ENCODE measurements at places on chromosomes 3 and 15.

- no peaks in the 10 kb centered on the region for H3K4me1 ChIP-seq
- peak; percentile 48 for DNase-seq
- H3K4me3 ChIP-seq: peak overlapping the region; percentile 7
These were observed 81.0 kb upstream of the BNC1 start for GRCh38 chr15:83365370-83365938.

GRCh38 chr15:64315216-64315615, 40.8 kb downstream of the CSNK1G1 start:
- no peaks in the 10 kb centered on the region for H3K27me3 ChIP-seq
- H3K4me3 ChIP-seq: no peak overlapping the region
- no peaks in the 10 kb centered on the region for H3K36me3 ChIP-seq
- DNase-seq: no peak
- no peak overlapping the region for H3K27ac ChIP-seq
- no peaks in the 10 kb centered on the region for H3K4me1 ChIP-seq

DNA sequence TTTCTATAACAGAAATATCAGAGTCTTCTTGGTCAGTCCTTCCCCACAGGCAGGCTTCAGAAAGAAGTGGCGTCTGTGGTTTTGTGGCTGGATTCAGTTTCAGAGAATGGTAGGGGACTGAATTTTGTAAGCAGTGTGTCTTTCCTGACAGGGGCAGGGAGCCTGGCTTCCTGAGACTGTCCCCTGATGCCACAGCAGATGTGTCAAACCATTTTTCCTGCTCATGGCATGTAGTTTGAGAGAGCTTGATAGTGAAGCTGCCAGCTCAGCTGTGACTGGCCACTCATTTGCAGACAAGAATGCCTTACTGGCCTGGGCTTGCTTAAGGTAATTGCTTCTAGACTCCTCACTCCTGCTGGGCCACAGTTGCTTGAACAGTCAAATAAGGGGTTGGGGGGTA, 26.4 kb downstream of the LARS2 start:
- DNase-seq: no peak
- peaks cover 2% of the 10 kb centered on the region for H3K36me3 ChIP-seq
- no peaks in the 10 kb centered on the region for H3K27me3 ChIP-seq

GRCh38 chr3:173214576-173214975, 73.5 kb upstream of the SPATA16 start:
- H3K27ac ChIP-seq: no peak overlapping the region
- H3K4me3 ChIP-seq: no peak overlapping the region
- H3K4me1 ChIP-seq: no peaks in the 10 kb centered on the region
- H3K27me3 ChIP-seq: no peaks in the 10 kb centered on the region
- peak; percentile 30 for DNase-seq

GRCh38 chr3:152858170-152858800, 23.4 kb downstream of the P2RY1 start:
- no peaks in the 10 kb centered on the region for H3K27me3 ChIP-seq
- H3K36me3 ChIP-seq: no peaks in the 10 kb centered on the region
- H3K4me3 ChIP-seq: no peak overlapping the region
- H3K4me1 ChIP-seq: no peaks in the 10 kb centered on the region
- no peak for DNase-seq

- no peaks in the 10 kb centered on the region for H3K4me1 ChIP-seq
- H3K27me3 ChIP-seq: no peaks in the 10 kb centered on the region
- H3K36me3 ChIP-seq: no peaks in the 10 kb centered on the region
- H3K4me3 ChIP-seq: no peak overlapping the region
- no peak for DNase-seq
These were observed 75.4 kb downstream of the CDC25A start for GRCh38 chr3:48112813-48113212.

DNA sequence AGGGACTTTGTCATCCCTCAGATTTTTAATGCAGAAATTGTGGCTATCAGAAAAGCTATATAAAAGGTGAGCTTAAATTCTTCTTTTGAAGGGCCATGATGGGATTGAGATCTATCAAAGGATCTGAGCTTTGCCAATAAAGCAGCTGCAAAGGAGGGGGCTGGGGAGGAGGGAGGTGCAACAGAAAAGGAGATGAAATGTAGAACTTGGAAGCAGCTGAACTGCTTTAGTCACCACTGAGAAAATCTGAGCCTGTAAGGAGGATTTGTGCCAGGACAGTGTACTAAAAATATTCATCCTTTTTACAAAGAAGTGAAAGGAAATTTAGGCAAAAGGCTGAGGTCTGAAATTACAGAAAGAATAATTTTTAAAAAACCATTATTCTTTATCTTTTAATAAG, 10.4 kb downstream of the TSPAN3 start:
- H3K36me3 ChIP-seq: no peaks in the 10 kb centered on the region
- no peak for DNase-seq
- no peaks in the 10 kb centered on the region for H3K27me3 ChIP-seq
- H3K4me1 ChIP-seq: no peaks in the 10 kb centered on the region
- no peak overlapping the region for H3K4me3 ChIP-seq

DNA sequence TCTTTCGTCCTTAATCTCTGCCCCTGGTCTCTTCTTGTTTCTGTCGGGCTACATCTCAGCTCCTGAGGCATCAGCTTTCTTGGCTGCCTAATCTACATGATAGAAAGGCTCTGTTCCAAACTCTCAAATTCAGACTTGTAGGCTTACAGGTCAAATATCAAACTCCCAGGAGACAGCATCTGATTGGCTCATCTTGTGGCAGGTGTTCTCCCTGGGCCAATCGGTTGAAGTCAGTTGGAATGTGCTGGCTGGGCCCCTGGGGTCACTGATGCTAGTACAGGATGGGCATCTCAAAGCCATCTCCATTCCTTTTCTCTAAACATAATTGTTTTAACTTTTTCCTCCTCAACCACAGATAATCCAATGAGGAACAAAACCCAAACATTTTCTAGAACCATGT, 198.7 kb downstream of the CNTN3 start:
- H3K4me3 ChIP-seq: no peak overlapping the region
- no peaks in the 10 kb centered on the region for H3K36me3 ChIP-seq
- H3K27me3 ChIP-seq: no peaks in the 10 kb centered on the region
- no peak overlapping the region for H3K27ac ChIP-seq

DNA sequence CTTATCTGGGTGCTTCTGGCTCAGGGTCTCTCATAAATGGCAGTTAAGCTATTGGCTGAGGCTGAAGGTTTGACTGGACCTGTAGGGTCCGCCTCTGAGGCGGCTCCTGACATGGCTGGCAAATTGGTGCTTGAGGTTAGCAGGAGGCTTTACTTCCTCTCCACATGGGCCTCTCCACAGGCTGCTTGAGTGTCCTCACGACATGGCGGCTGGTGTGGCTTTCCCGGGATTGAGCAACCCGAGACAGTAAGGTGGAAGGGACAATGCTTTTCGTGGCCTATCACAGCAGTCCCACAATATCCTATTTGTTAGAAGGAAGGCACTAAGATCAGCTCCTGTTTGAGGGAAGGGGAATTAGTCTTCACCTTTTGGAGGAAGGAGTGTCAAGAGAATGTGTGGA, 267.3 kb upstream of the LRRFIP2 start:
- H3K27ac ChIP-seq: no peak overlapping the region
- no peaks in the 10 kb centered on the region for H3K36me3 ChIP-seq
- DNase-seq: peak; percentile 22
- no peak overlapping the region for H3K4me3 ChIP-seq
- no peaks in the 10 kb centered on the region for H3K4me1 ChIP-seq

DNA sequence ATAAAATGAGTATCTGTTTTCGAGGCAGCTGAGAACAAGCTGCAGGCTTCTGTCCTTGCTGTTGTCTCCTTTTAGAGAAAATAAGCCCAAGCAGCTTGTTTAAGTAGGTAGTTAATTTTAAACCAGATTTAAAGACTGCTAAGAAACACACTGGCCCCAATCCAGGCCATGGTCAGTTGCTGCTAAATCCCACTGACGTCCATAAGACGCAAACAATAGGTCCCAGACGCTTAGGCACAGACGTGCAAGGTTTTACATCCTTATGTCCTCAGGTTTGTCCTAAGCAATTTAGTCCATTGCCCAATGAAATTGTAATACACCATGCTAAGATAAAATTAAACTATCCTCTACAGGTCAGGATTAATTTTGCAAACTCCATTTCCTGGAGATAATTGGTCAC, 120.0 kb upstream of the SNTN start:
- H3K27me3 ChIP-seq: no peaks in the 10 kb centered on the region
- no peaks in the 10 kb centered on the region for H3K4me1 ChIP-seq
- DNase-seq: no peak
- no peak overlapping the region for H3K27ac ChIP-seq

DNA sequence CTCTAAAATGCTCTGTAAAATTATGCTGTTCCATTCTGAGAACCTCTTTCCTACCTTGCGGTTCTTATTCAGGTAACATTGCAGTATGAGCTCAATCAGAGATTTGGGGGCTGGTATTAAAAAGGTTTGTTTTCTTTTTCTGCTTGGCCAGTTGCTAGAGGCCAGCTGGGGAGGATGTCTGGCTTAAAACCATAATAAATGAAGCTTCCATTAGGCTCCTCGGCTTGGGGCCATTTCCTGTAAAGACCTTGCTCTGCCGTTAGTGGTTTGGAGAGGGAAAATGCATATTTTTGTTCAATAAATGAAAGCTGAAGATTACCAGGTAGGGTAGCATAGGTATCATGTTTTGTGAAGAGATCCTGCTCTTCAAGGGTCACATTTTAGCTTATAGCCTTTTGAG, 55.2 kb downstream of the MCTP2 start:
- no peak for DNase-seq
- H3K36me3 ChIP-seq: no peaks in the 10 kb centered on the region
- no peaks in the 10 kb centered on the region for H3K4me1 ChIP-seq
- H3K4me3 ChIP-seq: no peak overlapping the region

DNA sequence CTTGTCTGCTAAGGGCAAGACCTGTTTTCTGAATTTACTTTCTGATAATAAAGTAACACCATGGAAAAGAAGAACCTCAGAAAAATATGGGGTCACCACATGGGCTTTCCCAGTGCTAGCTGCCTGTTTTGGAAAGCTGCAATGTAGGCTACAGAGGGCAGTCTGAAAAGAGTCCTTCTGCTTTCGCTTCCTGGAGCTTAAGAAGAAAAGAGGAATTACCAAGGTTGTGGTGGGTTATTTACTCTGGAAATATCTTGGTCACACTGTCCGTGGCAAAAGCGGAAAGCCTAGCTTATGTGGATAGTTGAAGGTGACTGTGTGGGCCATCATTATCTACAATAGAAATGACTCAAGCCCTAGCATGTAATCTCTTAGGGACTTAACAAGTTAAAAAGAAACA, 31.7 kb upstream of the IP6K2 start:
- H3K4me1 ChIP-seq: no peaks in the 10 kb centered on the region
- no peak overlapping the region for H3K4me3 ChIP-seq
- H3K36me3 ChIP-seq: peaks cover 2% of the 10 kb centered on the region
- H3K27me3 ChIP-seq: no peaks in the 10 kb centered on the region
- no peak overlapping the region for H3K27ac ChIP-seq

DNA sequence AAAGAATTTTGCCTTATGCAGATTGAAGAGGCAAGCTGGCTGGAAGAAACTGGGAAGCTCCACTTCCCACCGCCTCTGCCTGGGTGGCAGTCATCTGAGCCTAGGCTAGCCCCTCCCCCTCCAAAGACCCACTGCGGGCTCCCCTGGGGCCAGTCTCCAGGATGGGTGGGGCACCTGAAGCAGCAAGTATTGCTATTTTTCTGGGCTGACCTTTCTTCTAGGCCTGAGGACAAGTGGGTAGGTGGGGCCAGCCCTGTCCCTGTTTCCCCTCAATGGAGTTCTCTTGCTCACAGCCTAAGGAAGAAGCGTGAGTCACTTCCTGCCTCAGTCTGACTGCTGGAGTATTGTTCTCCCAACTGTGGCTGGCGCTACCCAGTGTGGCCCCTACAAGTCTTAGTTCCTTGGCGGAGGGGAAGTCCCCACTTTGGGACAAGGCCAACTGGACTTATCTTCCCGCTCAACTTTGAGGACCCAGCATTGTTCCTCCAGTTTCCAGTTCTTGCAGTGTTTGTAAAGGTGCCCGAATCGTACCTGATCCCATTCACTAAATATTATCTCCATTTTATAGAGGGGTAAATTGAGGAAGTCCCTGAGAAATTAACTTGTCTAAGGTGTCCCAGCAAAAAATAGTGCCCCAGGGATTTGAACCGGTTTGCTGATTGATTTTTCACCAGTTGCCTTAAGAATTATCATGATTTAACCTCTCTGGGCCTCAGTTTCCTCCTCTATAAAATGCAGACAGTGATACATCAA, 1.4 kb downstream of the FURIN start:
- H3K4me3 ChIP-seq: no peak overlapping the region
- H3K36me3 ChIP-seq: no peaks in the 10 kb centered on the region
- H3K4me1 ChIP-seq: peaks cover 31% of the 10 kb centered on the region
- no peaks in the 10 kb centered on the region for H3K27me3 ChIP-seq
- H3K27ac ChIP-seq: peak overlapping the region; percentile 59

DNA sequence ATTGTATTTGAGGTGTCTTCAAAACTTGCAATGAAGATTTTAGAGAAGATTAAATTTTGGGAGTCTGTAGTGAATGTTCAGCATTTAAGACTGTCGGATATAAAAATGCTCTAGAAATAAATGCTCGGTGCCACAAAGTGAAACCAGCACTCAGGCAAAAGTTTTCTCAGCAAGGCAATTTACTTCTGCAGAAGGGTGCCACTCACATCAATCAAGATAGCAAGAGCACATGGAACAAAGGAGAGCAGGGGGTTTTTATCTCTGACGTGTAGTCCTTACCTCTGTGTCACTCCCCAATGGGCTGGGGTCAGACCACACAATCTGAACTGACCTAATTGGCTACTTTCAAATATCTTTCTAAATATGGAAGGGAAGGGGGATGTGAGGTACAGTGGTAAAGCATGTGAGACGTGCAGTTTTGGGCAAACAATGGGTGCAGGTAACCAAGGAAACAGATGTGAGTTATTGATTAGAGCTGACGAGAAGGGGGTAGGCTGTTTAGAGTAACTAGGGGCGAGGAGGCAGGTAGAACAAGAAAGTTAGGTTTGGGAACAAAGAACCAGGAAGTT, 23.4 kb upstream of the FXR1 start:
- no peaks in the 10 kb centered on the region for H3K4me1 ChIP-seq
- H3K36me3 ChIP-seq: no peaks in the 10 kb centered on the region
- no peak overlapping the region for H3K27ac ChIP-seq
- no peak overlapping the region for H3K4me3 ChIP-seq

- no peaks in the 10 kb centered on the region for H3K4me1 ChIP-seq
- no peak overlapping the region for H3K4me3 ChIP-seq
- H3K36me3 ChIP-seq: no peaks in the 10 kb centered on the region
- H3K27me3 ChIP-seq: no peaks in the 10 kb centered on the region
- DNase-seq: no peak
These were observed 16.1 kb downstream of the CPOX start for GRCh38 chr3:98577178-98577895.

DNA sequence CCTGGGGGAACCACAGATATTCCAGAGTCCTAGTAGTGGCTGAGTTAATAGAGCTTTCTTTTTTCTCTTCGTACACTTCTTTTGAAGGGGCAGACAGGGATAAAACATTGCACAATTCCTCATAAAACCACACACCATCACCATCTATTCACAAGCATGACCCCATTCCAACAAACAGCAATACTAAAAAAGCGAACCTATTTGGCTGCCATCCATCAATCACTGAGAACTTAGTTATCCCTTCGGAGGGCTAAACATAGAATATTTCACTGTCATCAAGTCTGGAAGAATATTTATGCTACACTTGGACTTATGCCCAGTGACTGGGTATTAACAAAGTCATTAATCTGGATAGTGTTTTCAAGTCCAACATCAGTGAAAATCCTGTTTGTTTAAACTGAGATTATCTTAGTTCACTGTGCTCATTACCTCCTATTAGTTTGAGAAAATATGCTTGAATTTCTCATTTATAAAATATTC, 80.3 kb upstream of the PRTG start:
- no peaks in the 10 kb centered on the region for H3K27me3 ChIP-seq
- no peaks in the 10 kb centered on the region for H3K4me1 ChIP-seq
- no peak for DNase-seq
- H3K36me3 ChIP-seq: no peaks in the 10 kb centered on the region

Measured in mesendoderm (in vitro differentiated cells).